Smooth muscle cell of the brain vasculature (primary cell): ENCODE measurements at places on chromosomes 5 and 9.
A peak's percentile ranks its signal among the peaks of the same experiment; 100 is the strongest.

- no peak for DNase-seq
These were observed 1726.5 kb downstream of the MAT2B start for GRCh38 chr5:165231821-165232508.

GRCh38 chr9:84718476-84718875 lies 48.9 kb downstream of the NTRK2 start:
- DNase-seq = no peak

- no peak for DNase-seq
These were observed 167.4 kb downstream of the TMEM167A start for GRCh38 chr5:82909771-82910170.

- DNase-seq = no peak
These were observed 776 bp upstream of the RANBP17 start for GRCh38 chr5:170860818-170861666.

- DNase-seq = no peak
These were observed 243.0 kb downstream of the PSAT1 start for GRCh38 chr9:78539904-78540303.

- DNase-seq = no peak
These were observed 69.8 kb downstream of the KCNIP1 start for GRCh38 chr5:170573660-170574059.

GRCh38 chr5:126277762-126278161 lies 145.4 kb upstream of the GRAMD2B start:
- no peak for DNase-seq

DNA sequence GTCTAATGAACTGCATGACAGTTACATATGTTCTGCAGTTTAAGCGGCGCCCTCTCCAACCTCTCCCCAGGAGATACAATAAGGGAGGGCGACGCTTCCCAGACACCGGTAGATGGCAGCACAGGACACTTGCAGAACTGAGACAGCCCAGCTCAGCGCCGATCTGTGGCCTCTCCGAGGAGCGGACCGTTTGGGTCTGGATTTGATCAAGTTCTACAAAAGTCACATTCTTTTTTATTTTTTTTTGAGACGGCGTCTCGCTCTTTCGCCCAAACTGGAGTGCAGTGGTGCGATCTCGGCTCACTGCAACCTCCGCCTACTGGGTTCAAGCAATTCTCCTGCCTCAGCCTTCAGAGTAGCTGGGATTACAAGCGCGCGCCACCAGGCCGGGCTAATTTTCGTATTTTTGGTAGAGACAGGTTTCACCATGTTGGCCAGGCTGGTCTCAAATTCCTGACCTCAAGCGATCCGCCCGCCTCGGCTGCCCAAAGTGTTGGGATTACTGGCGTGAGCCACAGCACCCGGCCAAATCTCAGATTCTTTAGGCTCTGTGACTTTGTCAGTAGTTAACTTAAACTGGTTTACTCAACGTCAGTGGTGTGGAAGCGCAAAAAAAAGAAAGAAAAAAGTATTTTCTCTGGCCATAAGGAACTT lies 1.4 kb upstream of the ATOSB start:
- peak; percentile 87 for DNase-seq

- no peak for DNase-seq
These were observed 21.2 kb downstream of the RNF130 start for GRCh38 chr5:180050121-180050940.

DNA sequence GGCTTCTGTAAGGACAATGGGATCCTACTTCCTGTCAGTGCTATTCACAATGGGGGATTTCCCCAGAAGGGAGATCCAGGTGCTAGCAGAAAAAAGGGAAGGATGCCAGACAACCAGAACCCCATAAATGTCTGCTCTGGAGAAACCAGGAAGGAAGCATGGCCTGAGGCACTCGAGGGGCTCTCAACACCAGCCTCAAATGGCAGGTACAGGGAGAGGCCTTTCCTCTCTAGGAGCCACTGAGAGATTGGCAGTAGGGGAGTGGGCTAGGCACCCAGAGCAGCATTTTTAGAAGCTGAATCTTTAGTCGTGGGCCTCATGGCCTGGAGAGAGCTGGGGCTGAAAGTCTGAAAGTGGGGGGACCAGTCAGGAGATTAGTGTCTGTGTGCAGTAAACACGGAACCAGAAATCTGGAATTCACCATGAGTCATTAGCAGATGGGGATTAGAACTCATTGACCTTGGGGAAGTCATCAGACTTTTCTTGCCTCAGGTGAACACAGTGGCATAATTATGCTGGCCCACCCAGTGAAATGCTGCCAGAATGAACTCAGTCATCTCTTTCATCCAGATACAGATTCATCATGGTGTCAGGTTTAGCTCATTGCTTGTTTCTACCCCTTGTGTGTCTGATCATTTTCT lies 28.3 kb downstream of the ARHGEF28 start:
- no peak for DNase-seq

DNA sequence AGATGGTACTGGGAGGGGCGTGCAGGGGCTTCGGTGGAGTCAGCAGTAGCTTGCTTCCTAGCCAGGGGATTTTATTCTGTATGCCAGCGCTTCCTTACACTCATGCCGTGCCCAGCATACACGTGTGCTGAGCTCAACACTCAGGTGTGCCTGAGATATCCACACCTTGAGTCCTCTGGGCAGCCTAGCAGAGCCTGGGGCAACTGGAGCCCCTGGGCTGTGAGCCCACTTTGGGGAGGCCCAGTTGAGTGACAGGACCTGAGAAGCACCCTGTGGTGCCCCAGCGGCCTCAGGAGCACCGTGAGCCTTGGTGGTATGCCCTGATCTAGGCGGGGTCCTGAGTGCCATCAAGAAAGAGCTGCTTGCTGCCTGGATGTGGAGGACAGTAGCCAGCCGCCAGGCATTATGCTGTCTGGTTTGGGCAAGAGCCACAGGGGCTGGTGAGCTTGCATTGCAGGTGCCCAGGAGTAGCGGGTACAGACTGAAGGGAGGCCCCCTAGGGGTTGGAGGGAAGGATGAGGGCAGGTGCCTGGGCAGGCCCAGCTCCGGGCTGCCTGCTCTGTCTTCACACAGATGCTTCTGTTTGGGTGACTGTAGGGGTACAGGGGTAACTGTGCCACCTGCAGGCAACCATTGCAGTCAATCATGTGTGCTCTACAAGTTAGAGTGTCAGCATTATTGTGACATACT lies 42.9 kb downstream of the BNIP1 start:
- DNase-seq = no peak

DNA sequence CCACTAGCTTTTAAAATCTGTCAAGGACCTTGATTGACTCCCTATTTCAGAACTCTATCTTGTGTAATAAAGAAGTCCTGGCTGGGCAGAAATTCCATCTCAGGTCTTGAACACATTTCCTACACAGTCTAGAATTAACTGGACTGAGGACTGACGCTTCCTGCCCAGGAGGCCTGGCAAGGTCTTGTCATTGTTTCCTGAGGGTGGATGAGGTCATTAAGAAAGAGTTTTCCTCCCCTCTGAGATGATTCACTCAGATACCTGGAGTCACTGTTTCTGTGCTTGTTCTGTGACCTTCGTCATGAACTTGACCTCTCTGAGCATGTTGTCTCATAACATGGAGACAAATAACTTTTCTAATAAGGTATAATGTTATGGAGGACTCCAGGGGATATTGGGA lies 10.0 kb downstream of the MTAP start:
- DNase-seq = no peak

- no peak for DNase-seq
These were observed 27.3 kb upstream of the ANGPTL2 start for GRCh38 chr9:127149463-127150390.

DNA sequence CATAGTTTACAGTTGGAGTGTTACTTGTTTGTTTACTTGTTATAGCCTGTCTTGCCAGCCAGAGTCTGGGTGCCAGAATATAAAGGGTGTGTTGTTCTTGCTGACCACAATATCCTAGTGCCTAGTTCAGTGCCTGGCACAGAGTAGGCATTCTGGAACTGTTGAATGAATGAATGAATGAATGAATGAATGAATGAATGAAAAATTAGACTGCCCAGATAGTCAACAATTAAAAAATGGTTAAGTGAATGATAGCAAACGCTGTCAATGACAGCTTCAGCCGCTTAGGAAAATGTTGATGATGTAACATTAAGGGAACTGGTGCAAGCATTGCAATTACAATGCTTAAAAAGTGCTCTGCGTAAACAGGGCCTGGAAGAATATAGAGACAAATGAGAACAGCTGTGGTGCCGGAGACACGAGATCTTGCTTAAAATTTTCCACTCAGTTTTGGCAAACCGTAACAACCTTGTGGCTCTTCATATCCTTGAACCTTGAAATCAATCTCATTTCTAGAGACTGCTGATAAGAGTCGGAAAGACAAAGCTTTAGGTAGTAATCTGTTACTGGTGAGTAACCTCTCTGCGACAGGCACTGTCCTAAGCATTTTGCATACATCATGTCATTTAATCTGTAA lies 4.7 kb upstream of the TTLL11 start:
- no peak for DNase-seq

DNA sequence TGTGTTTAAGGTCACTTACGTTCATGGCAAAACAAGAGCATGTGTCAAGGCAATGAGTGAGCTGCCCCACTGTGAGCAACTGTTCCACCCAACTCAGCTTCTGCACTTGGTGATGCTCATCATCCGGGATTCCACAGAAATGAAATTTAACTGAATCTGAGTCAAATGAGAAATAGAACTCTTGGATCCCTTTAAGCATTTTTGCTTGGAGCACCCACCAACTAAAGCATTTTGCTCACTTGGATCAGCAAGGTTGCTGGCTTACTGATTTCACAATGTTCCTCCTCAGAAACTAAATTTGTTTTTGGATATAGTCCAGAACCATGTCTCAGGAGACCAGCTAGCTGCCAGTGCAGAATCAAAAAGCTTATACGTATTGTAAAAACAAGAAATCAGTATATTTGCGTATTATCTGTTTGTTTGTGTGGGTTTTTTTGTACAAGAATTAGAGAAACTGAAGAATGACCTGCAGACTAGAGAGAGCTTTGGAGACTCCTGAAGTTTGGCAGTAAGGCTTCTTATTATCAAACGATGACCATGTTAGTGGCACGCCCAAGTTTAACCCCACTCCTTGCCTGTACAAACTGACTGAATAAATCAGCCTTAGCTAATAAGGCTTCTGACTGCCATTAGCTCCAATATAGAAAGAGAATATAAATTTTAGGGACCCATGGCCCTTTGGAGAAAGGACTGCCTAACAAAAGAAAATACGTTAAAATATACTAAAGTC lies 153.8 kb upstream of the FST start:
- no peak for DNase-seq

DNA sequence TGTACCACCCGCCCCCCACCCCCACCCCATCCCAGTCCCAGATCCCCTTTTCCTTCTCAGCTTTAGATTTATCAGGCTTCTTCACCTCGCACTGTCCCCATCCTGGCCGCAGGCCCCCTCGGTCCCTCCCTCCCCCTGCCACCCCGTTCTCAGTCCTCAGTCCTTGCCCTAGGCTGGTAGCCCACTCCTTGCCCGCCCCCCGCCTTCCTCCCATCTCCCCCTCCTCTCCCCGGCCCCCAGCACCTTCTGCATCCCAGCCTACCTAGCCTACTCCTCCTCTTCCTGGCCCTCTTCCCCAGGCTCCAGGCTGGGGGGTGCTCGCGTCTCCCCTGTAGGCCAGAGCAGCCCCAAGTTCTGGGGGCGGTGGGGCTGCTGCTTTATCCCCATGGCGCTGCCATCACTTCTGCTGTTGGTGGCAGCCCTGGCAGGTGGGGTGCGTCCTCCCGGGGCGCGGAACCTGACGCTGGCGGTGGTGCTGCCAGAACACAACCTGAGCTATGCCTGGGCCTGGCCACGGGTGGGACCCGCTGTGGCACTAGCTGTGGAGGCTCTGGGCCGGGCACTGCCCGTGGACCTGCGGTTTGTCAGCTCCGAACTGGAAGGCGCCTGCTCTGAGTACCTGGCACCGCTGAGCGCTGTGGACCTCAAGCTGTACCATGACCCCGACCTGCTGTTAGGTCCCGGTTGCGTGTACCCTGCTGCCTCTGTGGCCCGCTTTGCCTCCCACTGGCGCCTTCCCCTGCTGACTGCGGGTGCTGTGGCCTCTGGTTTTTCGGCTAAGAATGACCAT lies 828 bp downstream of the NPR2 start:
- no peak for DNase-seq

DNA sequence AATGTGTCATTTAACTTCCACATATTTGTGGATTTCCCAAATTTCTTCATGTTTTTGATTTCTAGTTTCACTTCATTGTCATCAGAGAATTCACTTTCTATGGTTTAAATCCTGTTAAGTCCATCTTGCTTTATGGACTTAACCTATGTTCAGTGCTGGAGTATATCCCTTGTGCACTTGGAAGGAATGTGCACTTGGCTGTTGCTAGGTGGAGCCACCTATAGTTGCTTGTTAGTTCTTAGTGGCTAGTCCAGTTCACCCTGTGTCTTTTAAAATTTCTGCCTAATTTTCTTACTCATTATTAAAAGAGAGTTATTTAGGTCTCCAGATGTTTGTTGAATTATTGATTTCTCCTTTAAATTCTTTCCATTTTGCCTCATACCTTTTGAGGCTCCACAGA lies 1472.5 kb upstream of the CDH6 start:
- DNase-seq = no peak

GRCh38 chr5:135974021-135974600 lies 19.3 kb upstream of the LECT2 start:
- no peak for DNase-seq
